ENCODE measurements at places on chromosomes 13 and 19.
A peak's percentile ranks its signal among the peaks of the same experiment; 100 is the strongest.

DNA sequence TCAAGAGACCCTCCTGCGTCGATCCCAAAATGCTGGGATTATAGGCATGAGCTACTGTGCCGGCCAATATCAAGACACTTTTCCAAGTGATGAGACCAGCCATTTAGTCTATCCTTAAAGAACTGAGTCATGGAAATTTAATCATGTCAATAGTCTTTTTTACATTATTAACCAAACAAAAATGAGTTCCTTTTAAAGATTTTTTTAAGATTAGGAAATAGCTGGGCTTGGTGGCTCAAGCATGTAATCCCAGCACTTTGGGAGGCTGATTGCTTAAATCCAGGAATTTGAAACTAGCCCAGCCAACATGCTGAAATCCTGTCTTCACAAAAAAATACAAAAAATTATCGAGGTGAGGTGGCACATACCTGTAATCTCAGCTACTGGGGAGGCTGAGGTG is 16.7 kb upstream of the ZNF564 start:
- DNase-seq = no peak

DNA sequence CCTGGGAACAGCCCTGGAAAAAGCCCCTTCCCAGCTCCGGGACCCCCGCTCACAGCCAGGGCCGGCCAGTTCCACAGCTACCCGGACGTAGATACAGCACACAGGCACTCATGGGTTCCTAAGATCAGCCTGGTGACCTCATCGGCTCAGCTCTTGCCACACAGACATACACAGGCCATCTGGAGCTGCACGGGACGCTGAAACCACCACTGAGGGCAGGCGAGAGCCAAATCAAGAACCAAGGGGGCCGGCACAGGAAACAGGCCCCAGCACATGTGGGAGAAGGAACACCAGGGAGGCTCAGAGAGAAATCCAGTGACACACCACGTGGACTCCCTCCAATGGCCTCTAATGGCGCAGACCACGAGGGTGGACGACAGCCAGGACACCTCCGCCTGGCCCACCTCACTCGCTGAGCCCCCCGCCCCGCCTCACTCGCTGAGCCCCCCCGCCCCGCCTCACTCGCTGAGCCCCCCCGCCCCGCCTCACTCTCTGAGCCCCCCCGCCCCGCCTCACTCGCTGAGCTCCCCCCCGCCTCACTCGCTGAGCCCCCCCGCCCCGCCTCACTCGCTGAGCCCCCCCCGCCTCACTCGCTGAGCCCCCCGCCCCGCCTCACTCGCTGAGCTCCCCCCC is 69.7 kb upstream of the C13orf46 start:
- no peak for DNase-seq

DNA sequence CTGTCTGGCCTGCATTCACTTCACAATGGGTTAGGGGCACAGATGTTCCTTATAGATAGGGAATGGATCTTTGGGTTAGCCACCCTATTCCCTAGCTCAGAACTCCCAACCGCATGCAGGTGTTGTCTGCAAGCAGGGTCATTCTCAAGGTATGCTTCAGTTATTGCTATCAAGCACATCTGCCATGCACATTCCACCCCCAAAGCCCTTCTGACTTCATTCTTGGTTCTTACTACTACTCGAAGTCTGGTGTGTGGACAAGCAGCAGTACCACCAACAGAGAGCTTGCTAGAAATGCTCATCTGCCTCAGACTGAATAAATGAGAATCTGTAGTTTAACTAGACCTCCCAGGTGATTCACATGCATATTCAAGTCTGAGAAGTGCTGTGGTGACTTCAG is 31.3 kb downstream of the SERPINE3 start:
- DNase-seq = no peak

DNA sequence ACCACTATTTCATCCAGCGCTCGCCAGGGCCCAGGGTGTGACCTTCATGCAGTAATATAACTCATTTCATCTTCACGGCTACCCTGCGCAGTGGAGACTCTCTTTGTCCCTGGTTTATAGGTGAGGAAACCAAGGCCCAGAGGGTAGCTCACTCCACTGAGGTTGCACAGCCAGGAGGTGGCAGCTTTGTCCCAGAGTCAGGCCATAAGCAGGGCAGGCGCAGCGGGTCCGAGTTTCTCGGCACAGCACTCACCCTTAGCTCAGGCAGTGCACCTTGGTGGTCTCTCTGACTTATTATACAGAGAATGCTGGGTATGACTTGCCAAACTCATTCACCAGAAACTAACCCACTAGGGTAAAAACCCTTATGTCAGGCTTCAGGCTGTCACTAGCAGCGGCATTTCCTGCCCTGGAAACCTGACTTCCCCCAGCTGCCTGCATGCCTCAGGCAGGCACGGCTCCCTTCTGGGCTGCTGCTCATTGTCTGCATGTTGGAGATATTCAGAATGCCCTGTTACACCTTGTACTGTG is 24.5 kb downstream of the PPP5C start:
- DNase-seq = no peak

DNA sequence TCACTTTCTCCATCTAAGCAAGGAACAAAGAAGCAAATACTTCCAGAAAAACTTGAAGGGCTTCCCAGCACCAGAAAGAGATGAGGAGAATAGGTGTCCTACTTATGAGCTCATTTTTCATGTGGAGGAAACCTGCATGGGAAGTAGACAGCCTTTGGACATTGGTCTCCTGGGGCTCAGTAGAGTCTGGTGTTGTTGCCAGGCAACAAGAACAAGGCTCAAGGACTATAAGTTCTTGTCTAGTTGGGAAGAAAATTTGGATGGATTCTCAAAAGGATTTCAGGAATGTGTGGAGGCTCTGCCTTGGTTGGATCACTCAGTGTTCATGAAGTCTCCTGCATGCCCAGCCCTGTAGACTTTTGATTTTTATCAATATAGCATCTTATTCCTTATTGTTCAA is 84.5 kb downstream of the MBNL2 start:
- DNase-seq = no peak

DNA sequence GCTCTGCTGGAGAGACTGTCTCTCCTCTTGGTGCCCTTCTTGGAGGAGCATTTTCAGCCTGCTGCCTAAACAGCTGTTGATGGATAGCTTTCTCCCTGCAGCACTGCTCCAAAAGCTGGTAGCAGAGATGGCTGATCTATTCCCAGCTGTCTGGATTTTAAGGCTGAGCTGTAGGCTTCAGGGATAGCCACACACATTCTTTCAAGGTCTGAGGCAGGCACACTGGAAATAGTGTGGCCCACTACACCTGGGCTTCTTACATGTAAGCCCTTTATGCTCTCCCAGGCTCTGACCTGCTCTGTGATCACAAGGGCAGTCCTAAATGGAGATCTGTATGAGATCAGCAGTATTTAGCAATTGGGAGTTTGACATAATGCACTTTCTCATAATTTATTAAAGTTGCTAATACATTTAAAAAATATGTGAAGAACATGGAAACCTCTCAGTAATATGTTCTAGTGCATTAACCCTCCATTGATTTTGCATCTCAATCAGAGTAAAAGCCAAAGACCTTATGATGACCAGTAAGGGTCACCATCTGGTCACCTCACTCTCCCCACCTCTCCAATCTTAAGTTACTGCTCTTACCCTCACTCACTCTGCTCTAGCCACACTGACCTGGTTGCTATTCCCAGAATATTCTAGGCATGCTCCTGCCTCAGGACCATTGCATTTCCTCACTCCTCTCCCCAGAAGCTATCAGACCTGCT is 91.6 kb downstream of the MBNL2 start:
- no peak for DNase-seq

DNA sequence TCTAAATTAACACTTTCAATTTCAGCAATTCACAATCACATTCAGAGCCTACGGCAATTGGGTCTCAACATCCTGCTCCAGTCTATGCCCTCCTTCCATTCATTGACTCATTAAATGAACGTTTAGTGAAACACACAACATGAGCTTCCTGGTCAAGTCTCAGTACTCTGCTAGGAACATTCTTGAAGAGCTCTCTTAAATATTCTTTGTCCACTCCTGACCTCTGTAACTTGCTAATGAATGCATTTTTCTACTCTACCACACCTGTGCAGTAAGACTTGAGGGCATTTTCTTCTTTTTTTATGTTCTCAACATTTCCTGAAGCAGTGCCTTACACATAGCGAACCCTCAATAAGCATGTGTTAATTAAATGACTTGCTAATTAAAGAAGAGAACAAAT is 168.6 kb downstream of the OXGR1 start:
- no peak for DNase-seq

DNA sequence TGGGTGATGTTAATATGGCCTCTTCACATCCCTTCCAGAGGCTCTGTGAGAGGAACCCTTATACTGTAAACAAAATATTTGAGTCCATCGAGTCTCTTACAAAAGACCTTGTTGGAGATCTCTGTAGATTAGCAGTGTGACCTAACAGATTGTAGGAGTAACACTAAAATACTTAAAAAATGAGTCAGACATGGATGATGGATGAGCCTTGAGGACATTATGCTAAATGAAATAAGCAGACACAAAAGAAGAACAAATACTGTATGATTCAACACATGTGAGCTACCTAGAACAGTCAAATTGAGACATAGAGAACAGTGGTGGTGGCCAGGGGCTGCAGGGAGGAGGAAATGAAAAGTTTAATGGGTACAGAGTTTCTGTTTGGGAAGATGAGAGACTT is 152.2 kb upstream of the UBL3 start:
- DNase-seq = no peak

- peak; percentile 32 for DNase-seq
These were observed 36.7 kb upstream of the CD177 start for GRCh38 chr19:43316591-43317319.

GRCh38 chr13:81745391-81745790 is 1404.5 kb upstream of the SPRY2 start:
- DNase-seq = no peak

- DNase-seq = no peak
These were observed 14.2 kb downstream of the FCAR start for GRCh38 chr19:54888239-54888638.

GRCh38 chr13:51630288-51630615 is 46.0 kb downstream of the WDFY2 start:
- no peak for DNase-seq

- no peak for DNase-seq
These were observed 12.7 kb upstream of the RCBTB2 start for GRCh38 chr13:48545608-48546007.

DNA sequence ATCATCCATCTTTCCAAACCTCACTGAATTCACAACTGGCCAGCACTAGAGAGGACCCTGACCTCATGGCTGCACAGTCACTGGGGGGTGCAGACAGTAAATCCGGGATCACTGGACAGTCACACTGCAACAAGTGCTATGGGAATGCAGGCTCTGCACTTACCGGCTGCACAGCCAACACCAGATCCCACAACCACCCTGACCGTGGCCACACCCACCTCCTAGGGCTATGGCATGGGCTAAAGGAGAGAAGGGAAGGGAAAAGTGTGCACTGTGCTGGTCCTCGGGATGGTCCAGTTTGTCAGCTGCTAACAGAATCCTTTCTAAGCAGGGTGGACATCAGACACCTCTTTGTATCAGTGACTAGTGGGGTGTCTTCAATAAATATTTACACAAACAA is 118.2 kb downstream of the MIPEP start:
- no peak for DNase-seq

DNA sequence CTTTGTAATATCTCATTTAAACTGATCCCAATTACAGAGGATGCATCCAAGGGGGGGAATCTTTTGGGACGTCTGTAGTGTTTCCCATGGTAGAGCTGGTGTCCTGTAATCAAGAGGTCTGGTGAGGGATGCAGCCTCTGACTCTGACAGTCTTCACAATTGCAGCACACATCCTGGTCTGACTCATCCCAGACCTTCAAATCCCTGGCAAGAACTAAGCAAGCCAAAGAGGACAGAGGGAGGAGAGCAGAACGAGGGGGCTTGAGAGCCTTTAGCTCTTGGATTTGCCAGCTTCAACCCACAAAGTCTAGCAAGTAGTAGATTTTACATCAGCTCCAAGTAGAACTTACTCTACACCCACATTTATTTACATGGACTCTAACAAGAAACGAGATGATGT is 17.3 kb upstream of the FCGBP start:
- no peak for DNase-seq

GRCh38 chr13:113815151-113816058 is 48.5 kb downstream of the GAS6 start:
- DNase-seq = no peak

DNA sequence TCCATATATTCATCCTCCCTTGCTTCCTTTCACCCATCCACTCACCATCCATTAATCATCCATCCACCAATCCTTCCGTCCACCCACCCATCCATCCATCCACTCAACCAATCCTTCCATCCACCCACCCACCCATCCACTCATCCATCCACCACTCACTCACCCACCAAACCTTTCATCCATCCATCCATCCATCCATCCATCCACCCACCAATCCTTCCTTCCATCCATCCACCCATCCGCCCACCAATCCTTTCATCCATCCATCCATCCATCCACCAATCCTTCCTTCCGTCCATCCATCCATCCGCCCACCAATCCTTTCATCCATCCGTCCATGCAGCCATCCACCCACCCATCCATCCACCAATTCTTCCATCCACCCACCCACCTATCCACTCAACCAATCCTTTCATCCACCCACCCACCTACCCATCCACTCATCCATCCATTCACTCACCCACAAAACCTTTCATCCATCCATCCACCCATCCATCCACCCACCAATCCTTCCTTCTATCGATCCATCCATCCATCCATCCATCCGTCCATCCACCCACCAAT is 3.0 kb downstream of the SBK3 start:
- DNase-seq = peak; percentile 9

- no peak for DNase-seq
These were observed 99.2 kb downstream of the ABCC4 start for GRCh38 chr13:95201814-95202651.

DNA sequence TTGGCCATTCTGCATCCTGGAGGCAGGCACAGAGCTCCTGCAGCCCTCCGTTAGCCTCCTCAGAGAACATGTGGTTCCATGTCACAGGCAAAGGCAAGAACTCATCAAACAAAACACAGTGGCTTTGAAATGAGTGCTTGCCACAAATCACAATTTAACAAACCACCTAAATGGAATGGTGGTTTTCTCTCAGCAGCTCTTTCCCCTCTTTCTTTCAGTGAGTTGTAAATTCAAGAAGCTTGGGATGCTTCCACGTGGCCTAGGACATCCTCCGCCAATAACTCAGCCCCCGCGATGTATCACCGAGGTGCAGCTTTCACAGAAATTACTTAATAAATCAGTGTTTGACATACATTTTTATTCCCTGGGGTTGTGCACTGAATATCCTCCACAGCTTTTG is 65.4 kb upstream of the RFC3 start:
- no peak for DNase-seq

GRCh38 chr19:51186323-51186722 is 38.6 kb upstream of the CD33 start:
- DNase-seq = no peak

GRCh38 chr13:76286178-76286577 is 600.0 kb downstream of the KCTD12 start:
- DNase-seq = no peak
